ENCODE measurements at places on chromosomes 11 and 22.
A peak's percentile ranks its signal among the peaks of the same experiment; 100 is the strongest.

DNA sequence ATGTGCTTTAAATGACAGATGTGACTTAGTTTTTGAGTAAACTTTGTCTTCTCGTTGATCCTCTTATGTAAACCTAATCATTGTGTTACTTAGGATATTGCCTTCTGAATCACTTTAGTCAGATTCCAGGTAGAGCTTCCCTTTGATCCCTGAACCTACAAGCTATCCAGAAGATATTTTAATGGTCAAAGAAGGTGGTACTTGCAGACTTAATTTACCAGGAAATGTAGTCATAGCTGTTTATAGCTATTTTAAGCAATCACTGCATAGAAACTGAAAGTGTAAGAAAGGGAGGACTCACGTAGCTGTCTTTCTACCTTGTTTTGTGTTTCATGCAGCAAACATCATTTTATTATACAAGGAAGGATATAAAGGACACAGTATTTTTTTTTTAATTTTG lies 189.5 kb downstream of the DDX10 start:
- DNase-seq = no peak

DNA sequence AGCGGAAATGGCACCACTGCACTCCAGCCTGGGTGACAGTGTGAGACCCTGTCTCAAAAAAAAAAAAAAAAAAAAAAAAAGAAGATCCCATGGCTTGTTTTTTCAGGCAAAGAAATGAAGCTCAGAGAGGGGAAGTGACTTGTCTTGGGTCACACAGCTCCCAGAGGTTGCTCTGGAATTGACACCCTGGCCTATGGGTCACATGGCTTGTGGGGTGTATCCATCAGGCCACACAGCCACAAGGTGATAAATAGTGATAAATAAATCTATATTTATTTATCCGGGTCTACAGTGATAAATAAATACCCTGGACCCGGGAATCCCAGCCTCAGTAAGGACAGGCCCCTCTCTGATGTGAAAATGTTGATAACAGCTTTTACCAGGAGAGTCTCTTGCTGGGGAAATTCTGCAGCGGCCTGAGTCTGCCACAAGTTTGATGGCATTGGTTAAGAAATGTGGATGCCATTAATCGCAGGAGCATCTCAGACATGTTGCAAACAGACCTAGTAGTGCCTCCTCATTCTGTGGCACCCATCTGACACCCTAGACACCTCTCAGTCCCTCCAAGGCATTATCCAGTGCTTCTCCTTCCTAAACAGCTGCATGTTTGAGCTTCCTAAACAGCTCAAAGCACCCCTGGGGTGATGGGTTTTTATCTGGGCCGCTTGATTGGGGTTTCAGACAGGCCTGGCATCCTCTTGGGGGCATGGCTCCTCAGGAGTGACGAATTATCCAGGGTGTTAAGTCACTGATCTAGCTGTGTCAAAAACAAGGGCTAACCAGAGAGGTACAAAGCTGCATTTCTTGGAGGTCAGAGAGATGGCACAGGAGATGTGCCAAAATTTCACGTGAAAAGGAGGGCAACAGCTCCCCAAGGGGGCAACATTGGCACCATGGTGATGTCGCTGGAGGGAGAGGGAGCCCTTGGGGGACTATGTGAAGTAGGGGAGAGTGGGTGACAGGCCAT lies 1.9 kb upstream of the EMID1 start:
- no peak for DNase-seq

DNA sequence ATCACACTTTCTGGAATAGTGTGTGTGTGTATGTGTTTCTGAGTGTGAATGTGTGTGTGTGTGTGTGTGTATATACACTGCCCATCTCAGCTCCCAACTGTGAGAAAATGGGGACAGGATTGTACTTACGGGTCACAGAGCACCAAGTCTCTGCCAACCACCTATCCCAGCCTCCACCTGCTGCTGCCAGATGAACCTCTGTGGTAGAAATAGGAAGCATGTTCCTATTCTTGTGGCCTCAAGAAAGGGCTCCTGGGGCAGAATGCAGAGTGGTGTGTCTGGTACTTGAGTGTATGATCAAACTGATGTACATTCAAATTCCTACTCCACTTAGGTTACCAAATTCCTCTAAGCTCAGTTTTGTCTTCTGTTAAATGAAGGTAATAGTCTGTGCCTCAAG lies 14.6 kb downstream of the UBASH3B start:
- no peak for DNase-seq

- DNase-seq = peak; percentile 43
These were observed 3.0 kb upstream of the MYBPC3 start for GRCh38 chr11:47355283-47356128.

DNA sequence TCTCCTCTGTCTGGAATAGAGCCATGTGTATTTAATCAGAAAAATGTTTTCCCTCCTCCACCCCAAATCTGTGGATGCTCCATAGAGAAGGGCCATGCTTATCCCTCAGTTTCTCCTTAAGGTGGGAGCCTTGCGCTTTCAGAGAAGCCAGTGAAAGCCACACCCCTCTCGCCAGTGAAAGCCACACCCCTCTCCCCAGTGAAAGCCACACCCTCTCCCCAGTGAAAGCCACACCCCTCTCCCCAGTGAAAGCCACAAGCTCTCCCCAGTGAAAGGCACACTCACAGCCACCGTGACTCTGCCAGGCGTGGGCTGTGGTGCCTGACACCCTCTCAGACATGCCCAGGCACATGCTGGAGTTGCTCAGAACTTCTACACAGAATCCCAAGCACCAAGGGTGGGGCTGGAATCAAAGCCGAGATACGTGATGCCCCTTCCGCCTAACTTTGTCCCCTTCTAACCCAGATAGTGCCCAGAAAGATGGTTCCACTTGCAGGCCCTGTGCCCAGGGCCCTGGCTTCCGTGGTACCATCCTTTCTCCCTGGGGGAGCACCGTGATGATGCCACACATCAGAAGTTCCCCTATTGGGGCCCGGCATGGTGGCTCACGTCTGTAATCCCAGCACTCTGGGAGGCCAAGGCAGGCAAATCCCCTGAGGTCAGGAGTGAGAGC lies 16.5 kb upstream of the PRR5 start:
- peak; percentile 70 for DNase-seq

GRCh38 chr22:17853073-17853472 lies 78.8 kb upstream of the BID start:
- no peak for DNase-seq

DNA sequence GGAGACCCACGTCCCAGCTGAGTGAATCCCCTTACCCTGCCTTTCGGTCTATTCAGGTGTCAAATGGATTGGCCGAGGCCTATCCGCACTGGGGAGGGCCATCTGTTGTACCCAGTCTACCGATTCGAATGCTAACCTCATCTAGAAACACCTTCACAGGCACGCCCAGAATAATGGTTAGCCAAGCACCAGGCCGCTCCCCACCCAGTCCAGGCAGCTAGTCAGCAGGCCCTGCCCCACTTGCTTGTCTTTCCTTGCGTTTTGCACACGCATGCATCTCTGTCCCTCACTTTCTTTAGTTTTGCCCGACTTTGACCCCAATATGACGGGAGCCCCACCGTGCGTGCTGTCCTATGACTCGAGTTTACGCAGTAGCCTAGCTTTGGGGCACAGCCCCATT lies 31.7 kb downstream of the PARVB start:
- DNase-seq = no peak

GRCh38 chr11:112226831-112227401 lies 688 bp downstream of the PTS start:
- no peak for DNase-seq

GRCh38 chr11:131584785-131585592 lies 214.6 kb downstream of the NTM start:
- no peak for DNase-seq

DNA sequence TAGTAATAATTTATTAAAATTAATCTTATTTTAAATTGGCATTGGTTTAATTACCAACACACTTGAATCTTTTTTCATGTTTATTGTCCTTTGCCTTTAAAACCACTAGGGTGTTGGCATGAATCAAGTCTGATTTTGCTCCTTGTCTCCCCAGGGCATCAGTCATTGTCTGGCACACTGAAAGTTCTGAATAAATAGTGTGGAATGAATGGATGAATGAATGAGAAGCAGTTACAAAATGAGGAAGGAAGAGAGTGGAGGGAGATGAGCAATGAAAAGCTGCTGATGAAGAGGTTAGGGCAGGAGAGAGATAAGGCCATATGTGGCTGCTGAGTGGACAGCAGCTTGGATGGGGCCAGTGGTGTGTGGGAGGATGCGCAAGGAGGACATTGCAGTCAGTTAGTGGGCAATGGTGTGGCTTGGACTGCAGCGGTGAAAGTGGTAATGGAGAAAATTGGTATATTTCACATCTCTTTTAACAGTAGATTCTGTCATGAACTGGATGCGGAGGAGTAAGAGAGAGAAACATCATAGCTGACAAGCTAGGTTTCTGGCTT lies 132.0 kb downstream of the SPON1 start:
- DNase-seq = no peak

DNA sequence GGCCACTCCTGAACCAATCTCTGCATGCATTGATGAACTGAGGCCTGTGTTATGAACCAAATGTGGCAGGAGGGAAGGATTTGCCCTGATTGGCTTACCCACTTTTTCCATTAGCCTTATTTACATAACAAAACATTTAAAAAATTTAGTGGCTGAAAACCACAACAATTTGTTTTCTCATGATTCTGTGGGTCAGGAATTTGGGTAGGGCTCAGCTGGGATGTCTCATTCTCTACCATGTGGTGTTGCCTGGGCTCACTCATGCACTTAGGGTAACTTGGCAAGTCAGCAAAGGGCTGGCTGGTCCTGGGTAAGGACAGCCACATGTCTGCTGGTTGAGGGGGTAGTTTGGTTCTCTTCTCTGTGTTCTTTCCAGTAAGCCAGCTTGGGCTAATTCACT lies 35.1 kb upstream of the CYP2R1 start:
- no peak for DNase-seq
